CD4-positive, alpha-beta T cell treated with Interleukin-2 at 100 ng/mL for 4 hours (primary cell): ENCODE measurements at places on chromosomes 6 and 20.

GRCh38 chr6:36484736-36485135, 41.9 kb downstream of the KCTD20 start:
- no peak for DNase-seq

DNA sequence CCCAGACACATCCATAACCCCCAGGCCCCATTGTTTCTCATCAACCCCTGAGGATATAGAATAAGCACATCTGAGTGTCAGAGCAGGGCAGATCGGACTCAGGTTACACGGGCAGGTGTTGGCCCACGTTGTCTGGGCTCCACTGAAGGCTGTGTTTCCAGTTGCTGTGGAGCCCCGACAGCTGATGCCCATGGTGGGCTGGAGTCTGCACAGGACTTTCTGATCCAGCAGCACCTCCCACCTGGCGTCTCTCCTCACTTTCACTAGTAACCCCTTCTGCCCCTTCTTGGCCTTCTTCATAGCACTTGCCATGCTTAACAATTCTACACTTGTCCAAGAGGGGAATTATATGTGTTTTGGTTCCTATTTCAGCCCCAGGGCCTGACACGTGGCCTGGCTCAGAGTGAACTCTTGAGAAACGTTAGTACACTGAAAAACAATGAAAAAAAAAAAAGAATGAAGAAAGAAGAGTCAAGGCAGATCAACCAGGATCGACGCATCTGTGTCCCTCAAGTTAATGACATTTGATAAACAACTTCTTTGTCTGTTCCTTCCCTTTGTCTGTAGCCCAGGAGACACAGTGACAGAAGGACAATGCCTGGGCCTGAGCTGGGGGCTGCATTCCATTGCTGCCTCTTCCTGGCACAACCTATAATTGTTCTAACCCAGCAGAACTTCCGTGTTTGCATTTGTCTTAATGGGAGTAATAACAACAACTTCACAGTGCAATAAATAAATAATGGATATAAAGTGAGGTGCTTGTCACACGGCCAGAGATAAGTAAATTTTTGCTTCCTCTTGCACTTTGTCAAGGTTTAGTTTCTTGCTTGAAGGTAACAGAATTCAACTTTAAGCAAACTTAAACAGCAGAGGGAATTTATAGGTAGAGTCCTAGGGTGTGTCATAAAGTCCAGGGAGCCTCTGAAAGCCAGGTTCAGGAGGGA, 224.2 kb upstream of the SSTR4 start:
- DNase-seq: no peak

- no peak for DNase-seq
Observed at GRCh38 chr6:157811476-157812173, 11.4 kb upstream of the SNX9 start.

DNA sequence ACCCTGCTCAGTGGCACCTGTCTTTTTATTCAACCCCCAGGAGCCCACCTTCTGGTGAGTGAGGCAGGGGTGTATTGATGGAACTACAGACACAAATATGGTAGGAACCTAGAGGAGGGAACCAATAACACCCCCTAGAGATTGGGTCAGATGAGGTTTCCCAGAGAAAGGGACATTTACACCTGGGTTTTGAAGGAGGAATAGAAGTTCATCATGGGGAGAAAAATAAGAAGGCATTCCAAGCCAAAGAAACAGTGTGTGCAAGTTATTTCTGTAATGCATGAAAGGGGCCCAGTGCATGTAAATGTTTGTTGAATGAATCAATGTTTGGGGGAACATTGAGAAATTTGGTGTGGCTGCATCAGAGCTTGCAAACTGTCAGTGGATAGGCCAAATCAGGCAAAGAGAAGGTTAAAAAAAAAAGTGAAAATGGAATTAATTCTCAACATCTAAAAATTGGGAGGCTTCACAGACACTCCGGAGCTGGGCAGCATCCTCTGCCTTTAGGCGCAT, 11.1 kb upstream of the KIAA1755 start:
- no peak for DNase-seq

- no peak for DNase-seq
Observed at GRCh38 chr6:53202052-53202451, 53.4 kb upstream of the GCM1 start.

DNA sequence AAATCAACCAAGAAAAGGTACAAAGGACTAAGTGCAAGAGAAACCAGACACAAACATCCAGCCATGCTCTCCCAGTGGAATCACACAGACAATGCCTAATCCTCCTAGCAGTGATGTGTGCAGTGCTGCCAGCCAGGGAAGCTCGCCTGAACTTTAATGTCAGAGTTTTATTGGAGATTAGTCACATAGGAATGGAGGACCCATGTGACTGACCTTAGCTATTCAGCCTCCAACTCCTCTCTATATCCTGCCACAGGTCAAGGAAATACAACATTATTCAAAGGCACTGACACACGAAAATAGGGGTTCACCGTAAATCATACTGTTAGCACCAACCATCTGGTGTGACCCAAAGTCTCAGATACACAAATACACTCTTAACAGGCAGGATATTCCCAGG, 684.6 kb downstream of the DOK5 start:
- no peak for DNase-seq

GRCh38 chr20:10239954-10240353, 21.3 kb downstream of the SNAP25 start:
- DNase-seq: no peak

DNA sequence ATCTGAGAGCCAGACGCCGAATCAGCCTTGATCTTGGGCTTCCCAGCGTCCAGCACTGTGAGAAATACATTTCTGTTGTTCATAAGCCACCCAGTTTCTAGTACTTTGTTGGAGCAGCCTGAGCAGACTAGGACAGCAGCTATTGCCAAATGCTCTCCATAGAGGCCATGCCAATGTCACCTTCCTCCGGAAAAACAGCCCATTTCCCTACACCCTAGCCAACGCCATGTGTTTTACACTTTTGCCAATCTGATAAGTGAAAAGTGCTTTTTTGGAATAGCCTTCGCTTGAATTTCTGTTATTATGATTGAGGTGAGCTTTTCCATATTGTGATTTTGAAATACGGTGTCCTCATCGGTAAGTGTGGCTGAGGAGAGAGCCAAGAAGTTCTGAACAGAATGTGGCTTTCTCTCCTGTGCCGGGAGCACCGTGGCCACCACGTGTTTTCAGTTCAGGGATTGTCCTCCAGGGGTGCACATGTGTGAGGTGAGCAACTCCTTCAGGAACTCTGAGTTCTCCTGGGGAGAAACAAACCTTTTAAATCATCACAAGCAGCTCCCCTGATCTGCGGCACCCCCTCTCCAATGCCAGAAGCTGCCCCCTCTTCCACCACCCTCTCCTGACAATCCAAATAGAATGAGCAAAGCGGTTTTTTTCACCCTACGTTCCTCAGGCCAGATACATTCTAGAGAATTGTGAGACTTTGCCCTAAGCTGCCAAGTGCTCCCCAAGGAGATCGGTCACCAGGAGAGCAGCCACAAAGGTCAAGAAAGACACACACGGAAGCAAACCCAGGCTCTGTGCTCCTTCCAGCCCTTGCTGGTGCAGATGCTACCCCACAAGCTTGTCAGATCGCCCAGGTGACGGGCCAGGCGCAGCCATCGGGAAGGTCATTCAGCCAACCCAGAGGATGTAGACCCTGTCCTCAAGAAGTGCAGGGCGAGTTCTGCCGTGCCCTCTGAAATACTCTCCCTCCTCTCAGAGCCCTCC, 36.0 kb downstream of the TAF8 start:
- no peak for DNase-seq

DNA sequence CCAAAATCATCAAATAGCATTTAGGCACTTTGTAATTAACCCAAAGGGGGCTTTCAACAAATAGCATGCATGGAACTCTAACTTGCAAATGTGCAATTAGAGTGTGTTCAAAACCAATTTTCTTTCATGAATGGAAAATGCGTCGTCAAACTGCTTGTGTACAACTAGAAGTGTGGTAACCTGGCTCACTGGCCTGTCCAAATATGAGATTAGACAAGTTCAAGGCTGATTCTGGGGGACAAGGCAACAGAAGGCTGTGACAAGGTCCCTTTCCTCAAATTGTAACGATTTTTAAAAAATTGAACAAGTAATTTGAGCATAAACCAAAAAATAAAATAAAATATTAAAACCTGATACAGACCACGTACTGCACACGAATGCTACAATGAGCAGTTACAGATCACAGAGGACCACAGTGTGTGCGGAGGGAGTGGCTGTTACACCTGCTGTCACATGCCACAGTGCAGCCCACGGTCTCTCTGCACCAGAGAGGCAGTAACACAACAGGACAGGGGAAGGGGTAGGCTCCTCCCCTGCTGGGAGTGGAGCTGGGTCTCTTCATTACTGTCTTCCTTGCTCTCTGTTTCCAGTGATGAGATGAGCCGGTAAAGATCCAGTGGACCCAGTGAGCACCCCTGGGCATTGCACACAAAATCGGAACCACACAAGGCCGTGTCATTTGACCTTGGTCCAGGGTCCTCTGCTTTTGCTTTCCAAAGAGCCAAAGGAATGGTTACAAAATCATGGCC, 252.2 kb upstream of the PDE10A start:
- no peak for DNase-seq

DNA sequence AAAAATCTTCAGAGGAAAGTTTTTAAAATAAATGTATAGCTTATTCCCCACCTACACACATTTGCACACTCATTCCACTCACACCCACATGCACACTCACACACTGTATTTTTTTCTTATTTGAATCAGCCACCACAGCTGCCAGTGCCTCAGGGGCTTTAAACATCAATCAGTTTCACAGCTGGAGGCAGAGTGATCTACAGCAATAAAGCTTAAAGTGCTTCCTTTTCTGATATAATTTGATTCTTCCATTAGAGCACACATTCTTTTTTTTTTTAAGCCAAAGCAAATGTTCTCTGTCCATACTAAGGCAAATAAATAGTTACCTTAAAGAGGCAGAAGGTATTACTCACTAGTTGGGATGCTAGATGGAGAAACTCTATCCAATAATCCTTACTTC, 498.8 kb upstream of the POU3F2 start:
- DNase-seq: no peak

DNA sequence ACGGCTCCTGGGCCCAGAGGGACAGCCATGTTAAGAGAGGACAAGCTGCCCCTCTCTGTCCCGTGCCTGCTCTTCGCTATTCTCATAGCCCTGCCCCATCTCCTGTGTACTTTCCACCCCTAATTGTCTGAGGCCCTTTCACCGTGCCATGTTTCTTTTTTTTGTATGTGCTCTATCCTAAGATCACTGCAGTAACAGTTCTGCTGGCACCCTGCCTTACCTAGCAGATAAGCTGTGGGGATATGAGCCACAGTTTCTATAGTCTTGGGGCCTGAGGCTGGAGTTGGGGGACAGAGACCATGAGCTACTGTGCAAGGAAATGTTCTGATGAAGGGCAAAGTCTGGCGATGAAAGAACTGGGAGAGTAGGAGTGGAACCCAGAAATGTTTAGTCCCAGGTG, 269.5 kb upstream of the CITED2 start:
- DNase-seq: no peak

GRCh38 chr20:59340201-59340885, 39.9 kb downstream of the EDN3 start:
- no peak for DNase-seq

DNA sequence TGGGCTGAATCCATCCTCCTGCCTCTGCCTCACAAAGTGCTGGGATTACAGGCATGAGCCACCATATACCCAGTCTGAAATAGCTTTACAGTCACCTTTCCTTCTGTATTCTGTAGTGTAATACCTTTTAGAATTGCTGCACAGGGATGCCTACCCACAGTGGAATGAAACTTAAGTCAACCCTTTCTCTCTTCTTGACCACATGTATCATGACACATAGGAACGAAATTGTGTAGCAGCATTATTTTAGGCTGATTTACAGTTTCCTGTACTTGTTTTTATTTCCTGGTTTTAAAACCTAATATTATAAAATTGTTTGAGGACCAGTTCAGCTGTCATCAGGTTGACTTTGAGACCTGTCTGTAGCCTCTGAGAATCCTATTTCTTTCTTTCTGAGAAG, 297.8 kb downstream of the ZFAND3 start:
- no peak for DNase-seq

- no peak for DNase-seq
Observed at GRCh38 chr20:51725584-51726176, 42.5 kb downstream of the ATP9A start.

- DNase-seq: no peak
Observed at GRCh38 chr6:105097288-105097687, 82.5 kb downstream of the POPDC3 start.

DNA sequence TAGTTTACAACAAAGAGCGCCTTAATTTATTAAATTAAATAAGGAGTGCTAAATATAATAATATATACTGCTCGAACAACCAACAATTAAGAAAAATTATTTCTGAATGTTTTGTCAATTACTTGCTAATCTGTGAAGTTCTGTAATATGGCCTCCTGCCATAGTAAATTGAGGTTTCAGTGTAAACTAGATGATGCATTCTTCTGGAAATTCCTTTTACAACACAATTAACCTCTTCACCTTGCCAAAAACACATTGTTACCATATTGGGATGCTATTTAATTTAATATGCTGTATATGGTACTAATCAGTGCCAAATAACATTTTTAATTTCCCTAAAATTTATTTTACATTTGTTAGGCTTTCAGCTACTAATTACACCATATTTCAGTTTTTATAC, 808.4 kb upstream of the CITED2 start:
- no peak for DNase-seq

DNA sequence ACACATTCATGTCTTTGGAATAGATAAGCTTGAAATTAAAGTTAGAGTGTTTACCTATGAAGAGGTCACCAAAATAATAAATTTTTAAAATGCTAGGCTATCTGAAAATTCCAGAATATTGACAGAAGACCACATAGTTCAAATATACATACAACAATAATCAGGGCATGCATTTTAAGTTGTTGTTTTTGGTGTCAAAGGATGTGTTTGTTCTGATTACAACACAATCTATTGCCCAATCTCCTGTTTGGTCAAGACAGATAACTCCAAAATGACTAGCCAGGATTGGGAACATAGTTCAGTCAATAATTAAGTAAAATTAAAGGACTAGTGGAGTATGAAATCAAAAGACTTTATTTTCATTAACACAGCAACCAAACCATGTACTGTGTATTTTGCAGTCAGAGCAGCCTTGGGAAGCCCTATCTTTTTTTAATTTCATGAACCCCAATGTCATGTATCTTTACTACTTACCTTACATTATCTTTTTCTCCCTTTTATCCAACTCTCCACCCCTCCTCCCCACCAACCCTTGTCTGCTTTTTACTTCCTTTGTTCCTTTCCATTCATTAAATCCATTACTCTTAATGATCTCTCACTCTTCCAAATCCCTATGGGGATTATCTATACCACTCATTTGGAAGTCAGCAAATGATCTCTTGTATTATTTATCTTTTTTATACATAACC, 111.2 kb downstream of the CDK19 start:
- DNase-seq: no peak

- no peak for DNase-seq
Observed at GRCh38 chr20:48831718-48832404, 4.1 kb upstream of the PREX1 start.
